Endothelial cell (in vitro differentiated cells): ENCODE measurements at places on chromosomes 11 and 22. TPM values are rescaled to one million over a fixed set of nuclear protein-coding genes. Genes with fewer than 3 reads are reported as not detected.

- peak; percentile 33 for DNase-seq
These were observed at the start of gene MYO7A for GRCh38 chr11:77127920-77128691. TSS of gene MYO7A (plus strand) at chr11:77128246. CDS start at chr11:77130635, 2,389 bp downstream.

DNA sequence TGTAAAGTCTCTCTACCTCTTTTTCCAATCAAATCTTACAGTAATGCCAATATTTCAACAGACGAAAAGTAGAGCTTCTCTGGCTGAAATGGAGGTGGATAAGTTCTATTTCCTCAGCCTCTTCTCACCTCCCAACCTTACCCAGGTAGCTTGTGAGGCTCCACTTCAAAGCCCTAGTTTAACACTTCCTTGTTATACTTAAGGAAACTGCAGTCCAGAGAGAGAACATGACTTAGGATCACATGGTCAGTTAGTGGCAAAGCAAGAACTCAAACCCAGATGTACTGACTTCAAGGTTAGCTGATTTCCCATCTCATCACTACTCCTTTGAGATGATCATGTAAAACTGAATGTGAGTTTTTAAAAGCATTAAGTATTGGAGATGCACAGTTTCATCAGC is 32.5 kb downstream of the PAK1 start:
- no peak for DNase-seq

GRCh38 chr22:30368420-30368819 is 11.6 kb downstream of the CCDC157 start:
- DNase-seq, result no peak

PHETA2 gene
- 3.5 TPM for total RNA-seq

LRRC75B gene
- 26.9 TPM for total RNA-seq

CDC42EP2 gene
- 37.7 TPM for total RNA-seq

WT1 gene
- total RNA-seq, result not detected

CPT1B gene
- 89.0 TPM for total RNA-seq
